Liver (tissue), 10 donors: ENCODE measurements at places on chromosomes 11 and 22. TPM values are rescaled to one million over a fixed set of nuclear protein-coding genes. Genes with fewer than 3 reads are reported as not detected.
A peak's percentile ranks its signal among the peaks of the same experiment; 100 is the strongest.

DNA sequence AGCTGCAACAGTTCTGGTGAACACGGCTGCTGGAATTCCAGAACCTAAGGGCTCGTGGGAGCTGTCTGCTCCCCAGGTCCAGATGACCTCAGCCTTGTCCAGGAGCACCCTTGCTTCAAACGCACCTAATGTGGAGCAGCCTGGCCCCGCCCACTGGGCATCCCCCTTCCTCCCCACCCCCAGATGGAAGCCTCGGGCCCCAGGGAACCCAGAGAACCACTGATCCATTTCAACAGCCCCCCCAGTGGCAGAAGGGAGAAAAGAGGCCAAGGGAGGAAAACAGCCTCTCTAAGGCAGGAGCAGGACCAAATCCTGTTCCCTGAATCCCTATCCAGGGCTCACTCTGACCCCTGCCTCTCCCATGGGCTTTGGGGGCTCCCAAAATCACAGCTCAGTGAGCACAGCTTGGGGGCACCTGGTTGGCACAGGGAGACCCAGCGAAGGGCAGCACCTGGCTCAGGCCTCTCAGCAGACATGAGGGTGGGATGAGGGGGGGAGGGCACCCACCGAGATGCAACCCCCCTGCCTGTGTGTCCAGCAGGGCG is 1.2 kb downstream of the CYTH4 start:
- DNase-seq, result no peak

DNA sequence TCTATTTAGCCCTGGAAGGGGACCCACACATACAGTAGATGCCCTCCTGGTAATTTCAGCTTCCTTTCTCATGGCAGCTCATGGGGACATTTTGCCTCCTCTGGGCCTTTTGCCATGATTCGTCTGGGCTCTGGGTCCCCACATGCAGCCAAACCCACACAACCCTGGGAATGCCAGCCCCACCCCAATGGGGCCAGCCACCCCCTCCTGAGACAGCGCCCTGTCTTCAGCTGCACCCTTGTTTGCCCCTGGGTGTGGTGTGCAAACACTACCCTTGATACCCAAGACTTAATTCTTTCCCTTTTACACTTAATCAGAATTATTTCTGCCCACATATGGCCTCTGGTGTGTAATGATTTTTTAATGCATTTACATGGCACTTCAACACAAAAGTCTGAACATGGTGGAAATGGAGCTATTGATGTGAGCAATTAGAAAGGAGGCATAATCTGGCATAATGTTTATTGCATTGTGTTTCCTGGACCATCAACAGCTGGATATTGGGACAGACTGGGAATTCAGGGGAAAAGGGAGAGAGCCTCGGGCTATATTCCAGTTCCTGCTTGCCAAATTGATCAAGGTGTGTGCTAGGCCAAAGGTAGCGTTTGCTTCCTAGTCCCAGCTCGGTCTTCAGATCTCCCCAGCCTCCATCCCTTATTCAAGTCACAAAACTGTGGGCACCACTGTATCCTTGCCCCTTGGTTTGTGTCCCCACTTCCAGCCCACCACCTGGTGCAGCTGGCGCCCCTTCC is 85.0 kb upstream of the ANO1 start:
- DNase-seq, result no peak

GRCh38 chr11:66495401-66495854 is 15.0 kb upstream of the BBS1 start:
- DNase-seq, result no peak

DNA sequence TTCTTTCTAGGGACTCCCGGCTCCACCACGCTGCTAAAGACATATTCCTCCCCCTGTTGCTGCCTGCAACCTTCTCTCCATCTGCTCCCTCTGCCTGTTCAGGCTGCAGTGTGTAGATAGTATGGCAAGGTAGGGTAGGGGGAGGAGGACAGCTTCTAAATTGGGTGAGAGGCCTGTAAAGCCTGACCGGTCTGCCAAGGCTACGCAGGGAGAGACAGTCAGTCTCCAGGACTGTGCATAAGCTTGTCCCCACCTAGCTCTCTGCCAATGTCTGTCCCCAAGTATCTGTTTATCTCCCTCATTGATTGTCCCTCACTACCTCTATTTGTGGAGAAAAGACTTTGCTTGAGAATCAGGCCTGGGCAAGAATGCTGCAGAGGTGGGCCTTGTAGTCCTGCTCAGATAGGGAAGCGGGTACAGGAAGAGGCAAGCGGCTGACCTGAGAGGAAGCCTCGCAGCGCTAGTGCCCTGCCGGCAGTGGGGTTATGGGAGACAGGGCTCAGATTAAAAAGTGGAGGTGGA is 871 bp upstream of the SEZ6L start:
- no peak for DNase-seq

The ZNF215 gene
- 0.42 TPM for total RNA-seq

DNA sequence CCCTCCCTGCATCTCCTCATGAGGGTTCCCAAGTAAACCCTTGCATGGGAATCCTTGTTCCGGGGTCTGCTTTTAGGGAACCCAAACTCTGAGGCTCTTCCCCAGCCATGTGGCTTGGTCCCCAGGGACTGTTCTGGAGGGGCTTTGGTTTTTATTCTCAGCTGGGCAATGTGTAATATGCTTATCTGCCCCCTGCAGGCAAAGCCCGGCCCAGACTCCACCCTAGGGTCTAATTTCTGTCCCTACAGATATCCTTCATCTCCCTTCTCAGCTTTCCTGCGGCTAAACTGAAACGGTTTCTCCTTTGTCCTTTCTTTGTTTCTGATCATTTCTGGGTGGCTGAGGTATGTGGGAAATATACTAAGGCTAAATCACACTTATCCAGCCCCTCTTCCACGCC is 37.1 kb downstream of the TST start:
- peak; percentile 69 for DNase-seq

The CD6 gene
- total RNA-seq, result 0.59 TPM

GRCh38 chr11:120261321-120261720 is 21.4 kb downstream of the POU2F3 start:
- DNase-seq, result no peak

- DNase-seq, result no peak
These were observed 327.6 kb upstream of the PLET1 start for GRCh38 chr11:112588252-112588694.

The APLNR gene
- total RNA-seq, result 3.2 TPM

The CD3G gene
- 0.84 TPM for total RNA-seq

The WEE1 gene
- total RNA-seq, result 8.9 TPM

The TENM4 gene
- total RNA-seq, result 0.33 TPM

DNA sequence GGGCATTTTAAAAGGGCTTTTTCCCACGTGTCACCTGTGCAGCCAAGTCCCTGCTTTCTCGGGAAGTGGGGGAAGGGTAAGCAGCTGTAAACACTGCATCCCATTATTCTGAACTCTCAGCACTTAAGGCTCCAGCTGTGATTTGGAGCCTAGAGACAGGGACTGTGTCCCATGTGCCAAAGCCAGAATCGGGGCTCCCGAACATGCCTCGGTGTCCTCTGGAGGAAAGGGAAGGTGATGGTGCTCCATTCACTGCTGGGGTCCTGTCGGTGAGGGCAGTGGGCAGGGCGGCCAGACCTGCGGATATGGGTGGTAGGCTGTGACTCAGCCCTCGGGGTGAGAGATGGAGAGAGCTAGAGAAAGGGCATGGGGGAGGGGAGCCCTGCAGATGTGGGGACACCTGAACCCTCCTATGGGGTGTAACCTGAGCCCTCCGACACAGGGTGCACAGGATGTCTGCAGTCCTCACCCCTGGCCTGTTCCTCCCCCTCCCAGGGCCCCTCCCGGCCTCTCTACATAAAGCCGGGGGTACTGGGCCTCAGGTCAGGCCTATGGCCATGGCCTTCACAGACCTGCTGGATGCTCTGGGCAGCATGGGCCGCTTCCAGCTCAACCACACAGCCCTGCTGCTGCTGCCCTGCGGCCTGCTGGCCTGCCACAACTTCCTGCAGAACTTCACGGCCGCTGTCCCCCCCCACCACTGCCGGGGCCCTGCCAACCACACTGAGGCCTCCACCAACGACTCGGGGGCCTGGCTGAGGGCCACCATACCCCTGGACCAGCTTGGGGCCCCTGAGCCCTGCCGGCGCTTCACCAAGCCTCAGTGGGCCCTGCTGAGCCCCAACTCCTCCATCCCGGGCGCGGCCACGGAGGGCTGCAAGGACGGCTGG is 31.8 kb downstream of the CAPN1 start:
- DNase-seq, result no peak

DNA sequence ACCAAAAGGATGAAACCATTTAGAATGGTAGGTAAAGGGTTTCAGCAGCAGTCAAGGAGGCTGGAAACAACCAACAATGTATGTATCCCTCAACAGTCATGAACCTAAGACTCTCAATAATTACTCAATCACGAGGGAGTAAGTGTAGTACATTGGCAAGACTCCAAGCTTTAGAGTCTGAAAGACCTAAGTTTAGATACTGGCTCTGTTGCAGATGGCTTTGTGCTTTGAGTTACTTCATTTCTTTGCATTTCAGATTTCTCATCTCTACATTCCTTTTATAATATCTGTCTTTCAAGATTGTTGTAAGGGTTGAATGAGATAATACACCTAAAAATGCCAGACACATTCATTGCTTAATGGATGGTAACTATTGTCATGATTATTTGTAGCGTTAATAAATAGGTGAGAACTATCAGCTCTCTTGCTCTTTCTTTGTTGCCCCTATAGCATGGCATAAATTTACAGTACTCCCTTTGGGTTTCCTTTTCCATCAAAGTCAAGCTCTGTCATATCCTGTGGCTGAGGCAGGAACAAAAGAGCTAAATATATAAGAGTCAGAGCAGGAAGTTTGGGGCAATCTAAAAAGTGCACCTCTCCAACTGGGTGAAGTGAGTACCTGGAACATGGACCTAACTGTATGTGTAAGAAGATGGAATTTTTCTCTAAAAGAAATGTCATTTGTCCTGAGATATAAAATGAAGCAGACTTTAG is 228.2 kb upstream of the ZC3H12C start:
- DNase-seq, result no peak

The INCENP gene
- 5.4 TPM for total RNA-seq

The EMID1 gene
- total RNA-seq, result 1.8 TPM

The IFT27 gene
- 7.2 TPM for total RNA-seq

DNA sequence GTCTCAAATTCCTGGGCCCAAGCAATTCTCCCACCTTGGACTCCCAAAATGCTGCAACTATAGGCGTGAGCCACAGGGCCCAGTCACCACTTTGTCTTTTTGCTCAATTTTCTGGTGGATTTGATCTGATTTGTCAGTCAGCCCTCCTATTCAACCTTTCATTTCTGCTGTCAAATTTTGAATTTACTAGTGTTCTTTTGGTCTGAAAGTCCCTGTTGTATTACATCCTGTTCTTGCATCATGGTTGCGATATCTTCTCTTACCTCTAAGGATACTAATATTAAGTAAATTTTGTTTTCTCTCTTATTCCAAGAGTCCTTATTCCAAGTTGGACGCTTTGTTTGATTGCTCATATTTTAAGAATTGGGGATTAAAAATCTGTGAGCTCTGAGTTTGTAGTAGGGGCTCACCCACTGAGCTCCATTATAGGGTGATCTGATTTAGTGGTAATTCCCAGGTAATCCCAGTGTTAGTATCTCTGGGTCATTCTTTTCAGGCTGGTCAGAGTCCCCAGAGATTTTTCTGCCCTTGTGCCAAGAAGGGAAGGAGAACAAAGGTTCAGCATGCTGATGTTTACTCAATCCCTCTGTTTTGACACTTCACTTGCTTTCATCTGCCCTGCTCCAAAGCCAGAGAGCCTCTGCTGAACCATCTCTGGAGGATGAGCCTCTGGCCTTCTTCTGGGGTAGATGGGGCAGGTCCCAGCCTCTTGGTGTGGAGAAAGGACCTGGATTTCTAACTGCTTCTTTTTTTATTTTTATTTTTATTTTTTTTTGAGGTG is 10.0 kb downstream of the UPB1 start:
- DNase-seq, result no peak

The CST6 gene
- not detected for total RNA-seq

The MEN1 gene
- total RNA-seq, result 15.1 TPM

GRCh38 chr11:47514825-47515647 is 37.9 kb downstream of the CELF1 start:
- DNase-seq, result no peak

DNA sequence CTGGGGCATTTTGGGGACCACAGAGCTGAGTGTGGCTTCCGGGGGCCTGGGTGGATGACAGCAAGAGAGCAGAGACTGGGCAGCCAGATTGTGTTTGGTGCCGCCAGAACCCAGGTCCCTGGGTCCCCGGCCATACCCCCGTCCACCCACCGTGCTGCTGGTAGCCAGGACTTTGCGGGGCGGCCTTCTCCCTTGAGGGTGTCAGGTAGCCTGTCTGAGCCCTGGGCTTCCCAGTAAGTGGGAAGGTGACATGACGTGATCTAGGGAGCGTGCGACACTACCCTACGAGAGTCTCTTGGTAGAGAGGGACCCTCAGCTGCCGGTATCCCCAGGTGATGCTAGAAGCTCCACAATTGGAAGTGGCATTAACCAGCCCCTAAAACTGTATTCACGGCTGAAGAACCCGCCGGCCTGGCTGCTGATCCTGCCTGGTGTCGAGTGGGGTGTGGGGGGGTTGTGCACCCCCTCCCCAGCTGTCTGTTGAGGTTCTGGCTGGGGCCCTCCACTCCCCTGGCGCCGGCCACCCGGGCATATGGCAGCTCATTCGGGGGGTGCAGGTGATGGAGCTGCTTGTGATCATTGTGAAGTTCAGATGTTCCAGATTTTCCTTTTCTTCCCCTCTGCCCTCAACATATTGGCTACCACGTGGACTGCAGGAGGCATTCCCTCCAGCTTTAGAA is 66.9 kb downstream of the MPPED1 start:
- no peak for DNase-seq

The FAM227A gene
- total RNA-seq, result 0.42 TPM

GRCh38 chr11:103602840-103603239 is 433.6 kb upstream of the DDI1 start:
- DNase-seq, result no peak

The KIAA1671 gene
- total RNA-seq, result 10.7 TPM

DNA sequence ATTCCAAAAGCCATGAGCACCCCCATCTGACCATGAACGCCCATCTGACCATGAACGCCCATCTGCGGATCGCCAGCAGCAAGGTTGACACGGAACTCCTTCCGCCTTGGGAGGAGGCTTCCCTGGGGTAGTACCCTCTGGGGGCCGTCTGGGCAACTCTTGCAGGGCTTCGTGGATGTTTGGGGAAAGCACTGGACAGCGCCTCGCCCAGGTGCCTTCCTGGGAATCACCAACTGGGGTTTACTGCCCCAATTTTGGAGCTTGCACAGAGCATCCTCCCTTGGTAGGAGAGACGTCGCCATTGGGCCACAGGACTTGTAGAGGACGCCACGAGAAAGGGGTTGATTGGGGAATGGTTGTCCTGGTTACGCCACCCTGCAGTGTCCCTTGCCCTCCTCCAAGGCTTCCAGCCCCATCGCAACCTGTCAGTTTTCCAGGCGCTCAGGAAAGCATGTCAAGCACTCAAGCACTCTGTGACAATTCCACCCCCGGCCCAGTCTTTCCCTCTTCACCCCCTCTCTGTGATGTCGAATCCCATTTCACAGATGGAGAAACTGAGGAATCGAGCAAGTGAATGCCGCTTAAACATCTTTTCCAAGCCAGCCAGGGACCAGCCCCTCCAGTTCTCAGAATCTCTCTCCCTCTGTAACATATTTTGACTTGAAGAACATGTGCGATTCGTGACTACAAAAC is 914 bp upstream of the PRDM11 start:
- DNase-seq, result peak; percentile 53

The FAM76B gene
- total RNA-seq, result 17.1 TPM
